ENCODE measurements at places on chromosomes 13 and 19. TPM values are rescaled to one million over a fixed set of nuclear protein-coding genes. Genes with fewer than 3 reads are reported as not detected.

DNA sequence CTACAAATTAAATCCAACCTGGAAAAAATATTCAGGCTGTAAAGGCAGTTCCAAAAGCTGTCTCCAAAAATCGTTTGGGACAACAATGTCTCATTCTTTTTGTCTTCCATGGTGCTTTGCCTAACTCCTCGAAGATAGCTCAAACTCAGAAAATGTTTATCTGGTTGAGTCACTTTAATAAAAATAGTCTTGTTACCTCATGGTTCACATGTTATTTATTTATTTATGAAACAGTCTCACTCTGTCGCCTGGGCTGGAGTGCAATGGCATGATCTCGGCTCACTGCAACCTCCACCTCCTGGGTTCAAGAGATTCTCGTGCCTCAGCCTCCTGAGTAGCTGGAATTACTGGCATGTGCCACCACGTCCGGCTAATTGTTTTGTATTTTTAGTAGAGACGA, 4.9 kb upstream of the BRD4 start:
- DNase-seq = peak; percentile 59

S1PR2 gene
- total RNA-seq = 1.9 TPM

DNA sequence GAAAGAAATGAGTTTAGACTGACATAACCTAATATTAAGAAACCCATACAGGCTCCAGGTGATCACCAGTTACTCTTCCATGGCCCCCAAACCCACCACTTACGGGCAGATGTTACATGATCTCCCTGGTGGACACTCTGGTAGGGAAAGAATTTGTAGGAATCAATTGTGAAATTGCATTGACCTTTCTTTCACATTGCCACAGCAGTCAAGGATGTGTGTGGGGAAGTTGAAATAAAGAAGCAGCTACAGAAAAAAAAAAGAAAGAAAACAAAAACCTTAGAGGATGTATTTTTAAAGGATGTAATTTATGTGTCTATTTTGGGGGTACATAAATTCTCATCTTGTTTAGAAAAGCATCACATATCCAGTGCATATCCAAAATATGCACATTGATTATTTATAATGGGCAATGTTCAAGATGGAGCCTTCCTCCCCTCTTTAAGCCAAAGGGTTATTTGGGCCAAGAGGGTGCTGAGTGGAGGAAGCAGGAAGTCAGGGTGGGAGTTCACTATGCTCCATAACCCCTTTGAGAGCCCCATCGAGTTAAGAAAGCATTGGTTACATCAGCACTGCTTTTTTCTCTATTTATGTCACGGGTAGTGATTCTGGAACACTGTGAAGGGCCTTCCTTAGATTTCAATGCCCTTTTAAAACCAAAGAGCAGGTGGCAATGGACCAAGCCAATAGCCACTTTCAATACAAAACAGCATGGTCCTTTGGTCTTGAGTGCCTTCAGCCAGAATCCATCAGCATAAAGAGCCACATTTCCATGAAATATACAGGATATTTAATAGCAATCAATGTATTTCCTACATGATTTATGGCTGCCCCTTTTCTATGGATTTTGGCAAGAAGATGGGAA, 169.6 kb downstream of the LACC1 start:
- no peak for DNase-seq

ELSPBP1 gene
- not detected for total RNA-seq

ZNF491 gene
- 0.41 TPM for total RNA-seq

DNA sequence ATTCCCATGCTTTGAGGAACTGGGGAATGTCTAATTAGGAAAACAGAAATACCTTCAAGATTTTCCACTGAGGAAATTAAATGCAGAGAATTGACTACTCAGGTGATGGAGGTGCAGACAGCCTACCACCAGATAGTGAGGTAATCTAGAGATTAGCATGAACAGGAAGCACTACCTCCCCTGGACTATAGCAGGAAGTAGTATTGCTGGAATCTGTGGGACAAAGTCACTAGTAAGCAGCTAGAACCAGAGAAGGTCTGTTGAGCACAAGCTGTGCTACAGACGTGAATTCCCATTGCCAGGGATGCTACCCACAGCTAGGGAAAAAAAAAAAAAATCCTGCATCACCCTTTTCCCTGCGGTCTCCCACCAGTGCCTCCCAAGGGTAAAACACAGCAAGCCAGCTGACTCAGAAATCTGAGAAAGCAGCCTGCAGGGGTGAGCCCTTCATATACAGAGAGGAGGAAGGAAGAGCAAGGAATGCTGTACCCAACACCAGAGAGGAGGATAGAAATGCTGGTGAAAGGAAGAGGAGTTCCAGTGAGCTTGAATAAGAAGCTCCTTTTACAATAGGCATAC, 10.2 kb downstream of the ENOX1 start:
- DNase-seq = no peak

CLEC4G gene
- not detected for total RNA-seq

PLIN5 gene
- not detected for total RNA-seq

DNA sequence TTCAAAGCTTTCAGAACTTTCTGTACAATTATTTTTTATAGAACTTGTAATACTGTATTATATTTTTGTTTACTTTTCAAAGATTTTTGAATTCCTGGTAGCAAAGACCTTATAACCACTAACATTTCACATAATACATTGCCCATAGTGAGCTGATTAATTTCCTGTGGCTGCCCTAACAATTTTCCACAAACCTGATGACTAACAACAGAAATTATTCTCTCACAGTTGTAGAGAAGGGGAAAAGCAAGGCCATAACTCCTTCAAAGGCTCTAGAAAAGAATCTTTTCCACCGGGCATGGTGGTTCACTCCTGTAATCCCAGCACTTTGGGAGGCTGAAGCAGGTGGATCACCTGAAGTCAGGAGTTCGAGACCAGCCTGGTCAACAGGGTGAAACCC, 19.1 kb downstream of the KLF12 start:
- DNase-seq = no peak

FAAP24 gene
- 22.0 TPM for total RNA-seq

DCLK1 gene
- total RNA-seq = 3.7 TPM

- no peak for DNase-seq
Measured at GRCh38 chr13:40163066-40164000, 503.1 kb downstream of the FOXO1 start.

CCDC194 gene
- not detected for total RNA-seq

GRCh38 chr13:24654741-24655140, 25.5 kb upstream of the ATP12A start:
- DNase-seq = no peak

- DNase-seq = no peak
Measured at GRCh38 chr19:42285541-42285941, 16.4 kb upstream of the PRR19 start.

GNA15 gene
- total RNA-seq = not detected

- peak; percentile 52 for DNase-seq
Measured at GRCh38 chr19:28705008-28705407, 507.9 kb downstream of the UQCRFS1 start.

- DNase-seq = no peak
Measured at GRCh38 chr13:47665043-47665442, 336.0 kb downstream of the SUCLA2 start.

GRCh38 chr19:8085598-8086408, 33.2 kb downstream of the CCL25 start:
- peak; percentile 33 for DNase-seq

PSG6 gene
- not detected for total RNA-seq

GRCh38 chr19:58044886-58045285, 11.1 kb downstream of the ZSCAN1 start:
- DNase-seq = no peak

- no peak for DNase-seq
Measured at GRCh38 chr13:68028701-68029100, 798.6 kb upstream of the PCDH9 start.

GRCh38 chr19:20470345-20471135, 95.0 kb downstream of the ZNF737 start:
- DNase-seq = no peak

FCGBP gene
- 1.8 TPM for total RNA-seq

GRCh38 chr13:101262306-101262705, 154.0 kb downstream of the NALCN start:
- DNase-seq = no peak

ZNF540 gene
- not detected for total RNA-seq

DNA sequence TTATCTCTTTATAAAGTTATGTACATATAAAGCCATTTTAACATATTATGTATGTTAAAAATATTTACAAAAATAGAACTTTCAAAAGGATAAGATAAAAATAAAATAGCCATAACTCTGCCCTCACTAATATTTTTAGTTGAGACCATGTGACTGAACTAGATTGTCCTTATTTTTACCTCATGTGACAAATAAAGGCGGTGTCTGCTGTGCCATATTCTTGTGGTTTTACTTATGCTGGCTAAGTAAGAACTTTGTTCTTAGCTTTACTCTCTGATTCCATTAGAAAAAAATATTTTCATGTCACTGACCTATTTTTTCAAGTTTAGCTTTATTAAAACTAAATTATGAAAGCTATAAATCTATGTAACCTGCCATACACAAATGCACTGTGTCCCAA, 135.6 kb upstream of the TSC22D1 start:
- no peak for DNase-seq

GRCh38 chr19:1356508-1356865, 27.2 kb upstream of the NDUFS7 start:
- no peak for DNase-seq

- no peak for DNase-seq
Measured at GRCh38 chr13:102960959-102961358, 105.3 kb downstream of the SLC10A2 start.

DNA sequence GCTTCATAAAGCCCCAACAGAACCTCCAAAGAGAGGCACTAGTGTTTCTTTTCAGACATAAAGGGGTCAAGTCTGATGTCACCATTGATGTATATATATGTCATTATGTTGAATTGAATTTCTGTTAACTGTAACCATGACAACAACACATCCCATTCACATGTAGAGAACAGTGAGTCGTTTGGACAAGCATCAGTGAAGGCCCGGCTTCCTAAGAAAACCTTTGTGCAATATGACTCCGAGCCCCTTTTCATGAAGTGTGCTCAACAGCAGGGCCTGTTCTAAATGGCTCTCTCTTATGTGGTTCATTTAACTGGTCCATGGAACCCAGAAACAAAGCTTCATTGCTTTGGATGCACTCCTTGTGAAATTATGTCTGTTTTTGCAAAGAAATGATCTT, 67.2 kb upstream of the UBL3 start:
- no peak for DNase-seq

Measured in Caki2 (cell line).